Peyer's patch (tissue), 4 donors: ENCODE measurements at places on chromosomes 5 and 9.

GRCh38 chr5:32503261-32503660, 58.7 kb upstream of the ZFR start:
- no peak for DNase-seq

DNA sequence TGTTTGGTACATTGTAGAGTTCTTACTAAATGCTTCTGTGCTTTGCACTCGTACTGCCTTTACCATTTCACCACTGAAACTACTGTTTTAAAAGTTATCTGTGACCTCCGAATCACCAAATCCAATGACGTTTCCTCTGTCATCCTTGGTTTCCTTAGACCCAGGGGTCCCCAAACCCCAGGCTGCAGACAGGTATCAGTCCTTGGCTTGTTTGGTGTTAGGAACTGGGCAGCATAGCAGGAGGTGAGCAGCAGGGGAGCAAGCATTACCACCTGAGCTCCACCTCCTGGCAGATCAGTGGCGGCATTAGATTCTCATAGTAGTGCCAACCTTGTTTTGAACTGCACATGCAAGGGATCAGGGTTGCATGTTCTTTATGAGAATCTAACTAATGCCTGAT, 26.8 kb upstream of the APC start:
- no peak for DNase-seq

DNA sequence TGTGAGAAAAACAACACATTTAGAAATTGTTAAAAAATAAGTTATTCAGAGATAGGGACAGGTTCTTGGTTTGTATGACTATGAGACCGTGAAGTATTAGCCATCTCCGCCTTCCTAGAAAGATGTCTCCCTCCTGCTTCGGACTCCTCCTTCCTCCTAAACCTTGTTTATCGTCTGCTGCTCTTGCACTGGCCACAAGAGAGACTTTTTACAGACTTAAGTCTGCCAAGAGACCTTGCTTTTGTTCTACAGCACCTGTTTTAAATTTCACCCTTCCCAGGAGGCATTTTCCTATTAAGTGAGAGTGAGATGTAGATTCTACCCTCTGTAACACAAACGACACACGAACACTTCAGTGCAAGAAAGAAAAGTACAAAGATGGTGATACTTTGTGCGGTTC, 274.6 kb downstream of the ARHGEF28 start:
- no peak for DNase-seq

DNA sequence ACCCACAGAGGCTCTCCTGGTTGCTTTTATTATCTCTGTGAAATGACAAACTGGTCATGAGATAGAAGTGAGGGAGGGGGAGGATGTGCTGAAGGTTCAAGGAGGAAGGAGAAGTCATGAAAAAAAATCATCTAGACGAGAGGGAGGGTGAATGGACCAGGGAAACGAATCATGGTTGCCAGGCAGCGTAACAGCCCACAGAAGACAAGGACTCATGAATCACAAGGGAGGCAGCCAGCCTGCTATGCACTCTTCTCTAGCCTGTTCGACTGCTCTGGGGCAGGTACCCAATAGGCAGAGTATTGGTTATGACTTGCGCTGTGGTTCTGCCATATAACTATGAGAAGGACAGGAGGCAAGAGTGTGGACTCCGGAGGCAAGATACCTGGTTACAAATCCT, 475.2 kb downstream of the CDK5RAP2 start:
- no peak for DNase-seq

DNA sequence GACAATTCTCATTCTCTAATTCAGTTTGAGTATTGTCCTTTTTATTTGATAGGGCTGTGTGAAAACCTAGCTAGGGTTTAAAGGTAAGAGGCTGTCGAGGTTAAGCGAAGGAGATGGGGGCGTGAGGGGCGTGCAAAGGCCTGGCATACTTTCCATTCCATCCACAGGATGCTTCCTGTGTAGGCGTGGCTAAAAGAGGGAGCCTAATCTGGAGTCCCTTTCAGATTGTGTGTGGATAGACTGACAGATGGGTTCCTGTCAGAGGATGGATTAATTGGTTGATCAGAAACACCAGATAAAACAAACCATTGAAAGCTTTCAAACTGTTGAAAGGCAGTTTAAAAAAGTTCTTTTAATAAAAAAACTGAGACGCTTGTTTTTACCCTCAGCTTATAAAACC, 1.1 kb upstream of the ELL2 start:
- no peak for DNase-seq

DNA sequence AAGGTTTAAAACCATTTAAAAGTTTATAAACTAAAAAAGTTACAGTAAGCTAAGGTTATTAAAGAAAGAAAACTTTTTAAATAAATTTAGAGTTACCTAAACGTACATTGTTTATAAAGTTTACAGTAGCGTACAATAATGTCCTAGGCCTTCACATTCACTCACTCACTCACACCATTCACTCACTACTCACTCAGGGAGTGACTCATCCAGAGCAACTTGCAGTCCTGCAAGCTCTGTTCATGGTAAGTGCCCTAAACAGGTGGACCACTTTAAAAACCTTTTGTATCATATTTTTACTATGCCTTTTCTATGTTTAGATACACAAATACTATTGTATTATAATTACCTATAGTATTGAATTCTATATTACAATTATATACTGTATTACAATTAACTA, 190.8 kb upstream of the RASA1 start:
- no peak for DNase-seq

DNA sequence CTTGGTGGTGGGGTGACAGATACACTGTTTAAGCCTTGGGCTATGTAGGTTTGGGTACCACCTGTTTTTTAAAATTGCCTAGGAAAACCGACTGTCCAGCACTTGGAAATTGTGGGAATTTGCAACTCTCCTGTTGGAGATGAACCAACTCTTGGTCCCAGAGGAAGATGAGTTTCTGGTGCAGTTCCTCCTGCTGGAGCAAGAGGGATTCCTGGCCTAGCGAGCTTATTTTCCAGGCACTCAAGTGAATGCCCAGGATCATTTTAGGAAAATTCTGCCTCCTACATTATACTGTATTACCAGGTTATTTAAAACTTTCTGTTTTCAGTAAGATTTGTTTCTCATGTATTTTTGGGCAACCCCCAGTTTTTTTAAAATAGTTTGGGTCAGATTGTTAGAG, 33.7 kb downstream of the AP3S1 start:
- DNase-seq, result no peak

- no peak for DNase-seq
These were observed 2068.7 kb downstream of the MAT2B start for GRCh38 chr5:165574100-165574499.

GRCh38 chr5:146048994-146049703, 56.2 kb downstream of the PLAC8L1 start:
- DNase-seq, result no peak

DNA sequence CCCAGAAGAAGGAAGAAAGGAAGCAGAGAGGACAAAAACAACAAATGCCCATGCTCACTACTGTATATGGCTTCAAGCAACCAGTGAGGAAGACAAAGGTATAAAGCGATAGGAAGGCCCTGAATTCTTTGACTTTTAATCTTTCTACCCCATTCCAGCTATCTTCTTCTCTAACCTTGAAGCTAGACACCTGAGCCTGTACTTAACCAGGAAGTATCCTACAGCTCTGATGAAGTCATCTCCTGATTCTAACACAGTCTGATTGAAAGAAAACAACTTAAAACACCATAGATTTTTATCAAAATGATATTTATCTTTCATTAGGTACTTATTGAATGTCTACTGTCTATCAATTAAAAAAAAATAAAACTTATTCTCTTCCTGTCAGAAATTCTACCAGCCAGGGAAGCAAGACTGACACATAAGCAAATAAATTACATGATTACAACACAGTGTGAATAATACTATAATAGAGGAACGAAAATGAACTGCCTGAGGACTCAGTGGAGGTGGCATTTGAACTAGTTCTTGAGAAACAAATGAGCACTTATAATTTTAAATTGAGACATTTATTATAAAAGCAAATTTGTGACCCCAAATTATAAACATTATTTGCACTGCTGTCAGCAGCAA, 123.3 kb upstream of the ELL2 start:
- no peak for DNase-seq

- no peak for DNase-seq
These were observed 126.7 kb downstream of the PRKACG start for GRCh38 chr9:68887232-68887631.

GRCh38 chr5:142866563-142867275, 96.5 kb downstream of the ARHGAP26 start:
- peak; percentile 37 for DNase-seq

- no peak for DNase-seq
These were observed 361.0 kb downstream of the NFIB start for GRCh38 chr9:13952906-13953305.
